Endothelial cell (in vitro differentiated cells): ENCODE measurements at places on chromosomes 1 and 21. TPM values are rescaled to one million over a fixed set of nuclear protein-coding genes. Genes with fewer than 3 reads are reported as not detected.

ITLN1 gene
- total RNA-seq: not detected

CD160 gene
- total RNA-seq: not detected

LDLRAD2 gene
- 1.3 TPM for total RNA-seq

HSPB7 gene
- not detected for total RNA-seq

FMO3 gene
- not detected for total RNA-seq
